ENCODE measurements at places on chromosomes 2 and 18.
A peak's percentile ranks its signal among the peaks of the same experiment; 100 is the strongest.

DNA sequence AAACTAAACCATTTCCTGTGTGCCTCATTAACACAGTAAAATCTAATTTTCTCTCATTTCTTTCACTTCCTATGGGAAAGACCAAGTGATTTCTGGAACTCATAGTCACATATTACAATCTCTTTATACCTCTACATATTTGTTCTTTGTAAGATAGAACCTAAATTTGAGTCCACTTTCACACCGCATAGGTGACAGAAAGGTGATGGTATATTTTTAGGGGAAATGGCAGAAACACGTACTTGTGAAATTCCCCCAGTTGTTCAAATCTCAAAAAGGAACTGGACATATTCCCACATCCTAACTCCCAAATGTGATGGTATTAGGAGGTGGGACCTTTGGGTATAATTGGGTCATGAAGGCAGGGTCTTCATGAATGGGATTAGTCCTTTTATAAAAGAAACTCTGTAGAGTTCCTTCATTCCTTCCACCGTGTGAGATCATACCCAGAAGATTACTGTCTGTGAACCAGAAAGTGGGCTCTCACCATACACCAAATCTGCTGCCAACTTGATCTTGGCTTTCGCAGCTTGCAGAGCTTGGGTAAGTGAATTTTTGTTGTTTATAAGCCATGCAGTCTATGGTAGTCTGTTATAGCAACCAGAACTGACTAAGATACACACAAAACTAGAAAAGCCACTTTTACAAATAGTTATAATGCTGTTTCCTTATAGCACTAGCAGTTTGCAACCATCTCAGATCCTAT, 542.1 kb downstream of the DSC3 start:
- no peak for DNase-seq

DNA sequence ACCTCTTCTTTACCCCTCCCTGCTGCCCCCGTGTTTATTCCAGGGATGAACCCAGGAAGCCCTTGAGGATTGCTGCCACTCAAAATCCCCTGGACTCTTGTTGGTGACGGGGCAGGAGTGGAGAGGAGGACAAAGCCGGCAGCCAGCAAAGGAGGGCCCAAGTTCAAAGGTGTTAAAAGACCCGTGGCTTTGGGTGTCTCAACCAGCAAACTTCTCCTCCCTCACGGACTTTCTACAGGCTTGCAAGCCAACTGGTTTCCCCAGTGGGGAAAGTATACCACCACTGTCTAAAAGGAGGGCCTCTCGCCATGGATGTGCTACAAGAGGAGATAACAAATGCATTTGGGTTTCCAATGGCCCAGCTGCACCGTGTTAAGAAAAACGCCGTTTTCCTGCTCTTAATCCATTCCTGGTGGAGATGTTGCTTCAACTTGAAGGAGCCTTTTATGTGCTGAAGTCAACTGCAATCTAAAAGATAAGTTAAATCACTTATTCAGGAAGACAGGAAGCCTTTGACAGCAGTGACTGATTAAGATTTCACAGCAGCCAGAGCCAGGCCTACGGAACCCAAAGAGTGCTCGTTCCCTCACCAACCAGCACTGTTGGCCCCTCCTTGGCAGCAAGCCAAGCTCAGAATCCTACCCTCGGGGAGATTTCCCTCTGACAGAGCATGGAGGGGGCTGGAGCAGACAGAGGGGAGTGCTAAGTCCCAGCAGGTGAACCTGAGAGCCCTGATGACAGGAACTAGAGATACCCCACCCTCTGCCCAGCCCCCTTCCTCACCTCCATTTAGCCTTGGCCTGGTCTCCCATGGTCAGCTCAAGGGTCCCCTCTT, 57.8 kb downstream of the ZBTB7C start:
- DNase-seq, result no peak

DNA sequence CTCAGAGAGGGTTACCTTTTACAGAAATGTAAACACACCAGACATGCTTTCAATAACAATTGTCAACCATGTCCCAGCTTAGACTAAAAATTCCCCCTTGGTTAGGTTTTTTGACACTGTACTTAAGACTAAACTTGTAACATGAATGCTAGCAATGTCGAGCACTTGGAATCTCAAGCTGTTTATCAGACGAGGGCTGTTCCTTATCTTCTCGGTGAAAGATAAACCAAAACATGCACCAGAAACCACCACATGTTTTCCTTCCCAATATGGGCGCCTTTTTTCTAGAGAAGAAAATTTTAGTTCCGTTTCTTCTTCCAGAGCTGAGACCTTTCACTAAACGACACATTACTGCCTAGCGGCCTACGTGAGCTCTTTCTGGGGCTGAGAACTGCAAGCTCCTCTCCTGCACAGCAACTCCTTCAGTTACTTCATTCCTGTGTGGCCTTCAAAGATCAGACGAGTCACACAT, 42.4 kb upstream of the ACKR3 start:
- DNase-seq, result no peak

- DNase-seq, result peak; percentile 74
Measured at GRCh38 chr2:170651624-170652325, 63.4 kb upstream of the SP5 start.

GRCh38 chr2:226916669-226917068, 80.8 kb downstream of the RHBDD1 start:
- DNase-seq, result no peak

- no peak for DNase-seq
Measured at GRCh38 chr18:10671441-10671840, 145.6 kb downstream of the NAPG start.

- DNase-seq, result no peak
Measured at GRCh38 chr2:173048897-173049661, 26.6 kb upstream of the MAP3K20 start.

DNA sequence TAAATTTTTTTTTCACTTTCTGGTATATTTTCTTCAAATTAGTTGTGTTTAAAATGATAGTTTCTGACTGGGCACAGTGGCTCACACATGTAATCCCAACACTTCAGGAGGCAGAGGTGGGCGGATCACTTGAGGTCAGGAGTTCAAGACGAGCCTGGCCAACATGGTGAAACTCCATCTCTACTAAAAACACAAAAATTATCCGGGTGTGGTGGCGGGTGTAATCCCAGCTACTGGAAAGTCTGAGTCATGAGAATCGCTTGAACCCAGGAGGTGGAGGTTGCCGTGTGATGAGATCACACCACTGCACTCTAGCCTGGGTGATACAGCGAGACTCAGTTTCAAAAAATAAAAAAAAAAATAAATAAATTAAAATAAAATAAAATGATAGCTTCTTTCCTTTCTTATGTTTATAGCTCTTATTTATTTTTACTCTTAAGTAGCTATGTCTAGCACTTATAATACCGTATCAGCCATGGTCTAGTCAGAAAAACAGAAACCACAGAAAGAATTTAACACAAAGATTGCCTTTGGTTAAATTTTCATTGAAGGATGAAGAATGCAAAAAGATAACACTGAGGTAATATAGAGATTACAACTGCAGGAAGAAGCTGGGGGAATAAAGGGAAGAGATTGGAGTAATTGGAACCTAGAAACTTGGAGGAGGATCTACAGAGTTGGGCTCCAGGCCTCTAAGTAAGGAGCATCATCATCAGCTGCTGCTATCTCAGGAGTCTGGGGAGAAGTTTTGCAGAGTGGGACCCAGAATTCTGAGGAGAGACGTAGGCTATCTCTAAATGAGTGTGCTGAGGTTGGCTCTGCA, 54.7 kb upstream of the MBOAT2 start:
- no peak for DNase-seq

DNA sequence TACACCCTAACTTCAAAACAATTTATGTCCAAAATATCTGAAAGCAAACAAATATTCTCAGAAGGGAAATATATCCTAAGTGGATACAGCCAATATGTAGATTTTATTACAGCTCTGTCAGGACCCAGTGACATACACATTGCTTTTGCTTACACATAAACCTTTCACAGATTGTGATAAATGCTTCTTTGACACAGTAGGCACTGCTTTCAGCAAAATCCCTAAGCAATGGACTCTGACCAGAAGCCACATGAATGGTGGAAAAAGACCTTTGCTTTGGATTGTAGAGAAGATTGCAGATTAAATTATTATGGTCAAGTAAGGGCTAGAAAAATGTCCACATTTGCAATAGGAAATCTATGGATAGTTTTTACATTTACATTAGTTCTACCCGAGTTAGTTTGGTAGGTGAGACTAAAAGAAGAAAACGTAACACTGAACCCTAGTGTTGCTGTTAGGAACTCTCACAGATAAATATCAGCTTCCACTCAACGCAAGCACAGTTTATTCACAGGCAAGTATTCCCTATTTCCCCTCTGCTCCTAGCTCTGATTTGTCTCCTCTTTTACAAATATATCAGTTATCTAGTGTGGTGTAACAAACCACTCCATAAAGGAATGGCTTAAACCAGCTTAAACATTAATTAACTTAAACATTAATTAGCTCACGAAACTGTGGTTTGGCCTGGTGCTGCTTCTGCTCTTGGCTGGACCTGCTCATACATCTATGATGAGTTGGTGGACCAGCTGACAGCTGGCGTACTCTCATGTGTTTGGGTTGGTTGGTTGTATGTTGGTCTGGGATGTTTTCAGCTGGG, 23.6 kb upstream of the SERPINE2 start:
- no peak for DNase-seq

DNA sequence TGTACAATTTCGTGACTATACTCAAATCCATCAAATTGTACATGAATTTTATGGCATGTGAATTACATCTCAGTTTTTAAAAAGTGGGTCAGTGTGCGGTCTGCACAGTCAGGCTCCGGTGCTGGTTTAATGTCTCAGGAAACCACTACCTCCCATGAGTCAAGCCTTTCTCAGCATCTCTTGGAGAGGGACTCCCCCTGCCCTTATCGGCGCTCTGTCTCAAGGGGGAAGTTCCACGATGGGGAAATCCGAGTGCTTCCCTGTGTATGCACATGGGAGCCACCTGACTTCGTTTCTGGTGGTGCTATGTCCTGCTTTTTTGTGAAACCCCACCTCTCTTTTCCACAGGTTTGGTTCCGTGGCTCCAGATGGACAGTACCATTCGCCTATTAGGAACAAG, 72.5 kb downstream of the ACOXL start:
- DNase-seq, result peak; percentile 32

- no peak for DNase-seq
Measured at GRCh38 chr2:62151306-62151638, 44.6 kb upstream of the B3GNT2 start.

DNA sequence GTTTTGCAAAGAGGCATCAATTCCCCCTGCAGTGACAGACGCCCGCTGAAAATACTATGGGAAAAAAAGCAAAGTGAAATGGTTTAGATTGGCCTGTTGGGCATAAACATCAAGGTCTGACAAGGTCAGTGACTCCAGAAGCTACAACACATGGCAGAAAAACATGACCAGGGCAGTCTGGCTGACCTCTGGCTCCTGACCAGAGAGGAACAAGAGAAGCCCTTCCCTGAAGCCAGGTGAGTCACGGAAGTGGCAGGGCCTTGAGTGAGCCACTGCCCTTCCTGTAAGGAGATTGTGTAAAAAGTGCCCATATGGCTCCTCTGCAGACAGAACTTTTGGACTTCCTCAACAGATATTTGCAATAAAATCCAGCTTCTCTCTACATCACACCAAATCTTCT, 72.0 kb downstream of the DNER start:
- no peak for DNase-seq

GRCh38 chr2:75416420-75417342, 144.1 kb downstream of the EVA1A start:
- peak; percentile 9 for DNase-seq

DNA sequence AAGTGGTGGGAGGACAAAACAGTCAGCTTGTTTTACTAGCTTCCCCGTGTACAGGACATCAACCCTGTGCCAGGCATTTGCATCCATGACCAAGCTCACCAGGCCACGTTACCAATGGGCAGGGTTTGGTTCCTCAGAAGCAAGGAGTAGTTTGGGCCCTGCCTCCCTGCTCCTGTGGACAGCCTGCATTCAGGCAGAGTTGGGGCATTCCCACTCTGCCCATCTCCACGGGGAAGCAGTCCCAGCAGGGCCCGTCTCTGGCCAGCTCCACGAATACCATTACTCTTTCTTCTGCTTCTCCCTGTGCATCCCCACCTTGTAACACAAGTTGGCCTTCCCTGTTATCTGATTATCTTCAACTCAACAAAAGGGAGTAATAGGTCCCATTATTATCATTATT, 54.0 kb upstream of the RIOK3 start:
- no peak for DNase-seq

- DNase-seq, result no peak
Measured at GRCh38 chr2:56325661-56326345, 142.0 kb downstream of the CCDC85A start.

DNA sequence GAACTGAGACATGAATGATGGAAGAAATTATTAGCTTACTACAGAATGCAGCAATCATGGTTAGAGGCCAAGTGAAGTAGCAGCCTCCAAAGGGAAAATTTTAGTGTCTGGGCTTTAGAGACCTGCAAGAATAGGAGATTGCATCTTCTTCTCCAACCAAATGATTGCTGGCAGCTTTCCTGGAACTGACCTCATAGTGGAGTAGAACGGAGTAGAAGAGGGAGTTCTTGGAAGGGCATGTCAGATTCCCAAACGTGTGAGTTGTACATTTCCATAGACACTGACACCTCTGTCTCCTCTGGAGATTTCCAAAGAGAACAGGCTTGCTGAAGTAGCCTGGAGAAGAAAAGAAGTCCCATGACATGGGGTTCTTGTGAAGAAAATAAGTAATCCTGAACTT, 169.8 kb upstream of the ERBB4 start:
- DNase-seq, result no peak

- DNase-seq, result peak; percentile 37
Measured at GRCh38 chr18:63157293-63158011, 162.1 kb downstream of the BCL2 start.

DNA sequence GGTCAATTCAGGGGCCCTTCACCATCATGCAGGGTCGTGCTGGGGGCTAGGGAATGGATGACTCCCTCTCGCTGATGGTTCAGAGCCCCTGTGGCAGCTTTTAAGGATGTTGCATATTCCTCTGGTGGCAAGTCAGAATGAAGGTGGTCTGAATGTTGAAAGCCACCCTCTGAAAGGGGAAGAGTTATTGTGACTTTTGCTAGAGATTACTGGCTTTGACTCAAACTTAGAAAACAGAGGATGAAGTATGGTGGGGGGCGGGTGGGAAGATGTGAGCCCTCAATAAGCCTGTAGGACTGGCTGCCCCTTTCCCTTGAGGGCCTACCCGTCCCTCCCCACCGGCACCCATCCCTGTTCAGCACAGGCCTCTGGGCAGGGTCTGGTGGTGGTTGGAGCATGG, 23.2 kb downstream of the MC2R start:
- no peak for DNase-seq

DNA sequence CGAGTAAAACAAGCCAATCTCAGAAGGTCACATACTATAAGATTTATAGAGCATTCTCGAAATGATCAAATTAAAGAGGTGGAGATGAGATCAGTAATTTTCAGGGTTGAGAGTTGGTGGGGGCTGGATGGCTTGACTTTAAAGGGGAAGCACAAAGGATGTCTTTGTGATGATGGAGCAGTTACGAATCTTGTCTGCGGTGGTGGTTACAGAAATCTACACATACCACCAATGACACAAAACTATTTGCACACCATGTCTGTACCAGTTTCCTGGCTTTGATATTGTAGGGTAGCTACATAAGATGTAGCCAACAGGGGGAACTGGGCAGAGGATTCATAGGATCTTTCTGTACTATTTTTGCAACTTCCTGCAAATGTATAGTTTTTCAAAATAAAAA, 190.6 kb upstream of the SMIM21 start:
- no peak for DNase-seq

- DNase-seq, result no peak
Measured at GRCh38 chr18:59576541-59577385, 120.5 kb downstream of the CCBE1 start.

Data from CD4-positive, alpha-beta T cell treated with Interleukin-6 for 4 hours (primary cell).